ENCODE measurements at places on chromosomes 7 and 10.

DNA sequence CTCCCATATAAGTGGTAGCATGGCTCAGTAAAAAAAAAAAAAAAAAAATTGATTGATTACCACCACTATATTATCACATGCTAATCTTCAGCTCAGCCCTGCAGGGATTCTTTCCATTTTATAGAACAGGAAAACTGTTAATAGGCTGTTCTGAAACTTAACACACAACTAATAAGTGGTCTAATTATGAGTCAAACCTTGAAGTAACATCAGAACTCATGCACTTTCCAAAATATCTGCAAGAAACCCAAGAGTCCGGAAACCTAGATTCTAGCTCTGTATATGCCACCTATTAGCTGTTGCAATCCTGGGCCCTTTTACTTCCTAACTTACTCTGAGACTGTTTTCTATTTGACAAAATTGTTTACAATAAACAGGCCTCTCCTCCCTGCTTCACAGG is 23.9 kb downstream of the SEM1 start:
- H3K4me1 ChIP-seq = peaks cover 28% of the 10 kb centered on the region
- peaks cover 52% of the 10 kb centered on the region for H3K36me3 ChIP-seq
- H3K27ac ChIP-seq = peak overlapping the region; percentile 68
- no peaks in the 10 kb centered on the region for H3K27me3 ChIP-seq
- DNase-seq = no peak
- peak overlapping the region; percentile 71 for H3K4me3 ChIP-seq

GRCh38 chr7:116526897-116527296 is 2.1 kb downstream of the CAV1 start:
- H3K4me3 ChIP-seq = peak overlapping the region; percentile 87
- DNase-seq = no peak
- H3K4me1 ChIP-seq = peaks cover 18% of the 10 kb centered on the region
- H3K27me3 ChIP-seq = peaks cover 69% of the 10 kb centered on the region
- H3K36me3 ChIP-seq = no peaks in the 10 kb centered on the region
- H3K27ac ChIP-seq = no peak overlapping the region

- peak overlapping the region; percentile 8 for H3K4me3 ChIP-seq
- peak overlapping the region; percentile 28 for H3K27ac ChIP-seq
- peaks cover 4% of the 10 kb centered on the region for H3K36me3 ChIP-seq
Observed at GRCh38 chr10:118114992-118115391, 68.3 kb upstream of the RAB11FIP2 start.

- no peak overlapping the region for H3K27ac ChIP-seq
- no peaks in the 10 kb centered on the region for H3K27me3 ChIP-seq
- no peak for DNase-seq
- H3K4me3 ChIP-seq = no peak overlapping the region
Observed at GRCh38 chr7:148290538-148290937, 300.0 kb upstream of the C7orf33 start.

GRCh38 chr7:127654404-127655394 is 2.7 kb downstream of the SND1 start:
- DNase-seq = no peak
- H3K36me3 ChIP-seq = peaks cover 27% of the 10 kb centered on the region
- no peaks in the 10 kb centered on the region for H3K27me3 ChIP-seq
- peak overlapping the region; percentile 35 for H3K4me3 ChIP-seq
- H3K27ac ChIP-seq = peak overlapping the region; percentile 17

- H3K4me1 ChIP-seq = no peaks in the 10 kb centered on the region
- DNase-seq = no peak
- no peaks in the 10 kb centered on the region for H3K36me3 ChIP-seq
- no peak overlapping the region for H3K27ac ChIP-seq
Observed at GRCh38 chr10:18456984-18457383, 194.4 kb downstream of the NSUN6 start.

DNA sequence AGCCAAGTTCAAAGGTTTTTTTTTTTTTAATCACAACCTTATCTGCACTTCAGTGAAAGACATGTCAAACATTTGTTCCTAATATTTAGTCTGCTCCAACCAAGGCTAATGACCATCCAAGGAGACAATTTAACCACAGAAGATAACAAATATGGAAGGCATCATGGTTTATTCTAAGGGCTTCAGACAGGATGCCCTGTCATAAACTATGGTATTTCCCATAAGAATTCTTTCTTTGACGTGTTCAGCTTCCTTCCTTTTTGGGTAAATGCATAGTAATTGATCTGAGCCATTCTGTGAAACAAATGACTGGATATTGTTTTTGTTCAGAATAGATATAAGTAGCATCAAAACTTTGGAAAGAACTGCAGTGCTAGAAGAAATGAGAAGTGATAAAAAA is 326.5 kb upstream of the AOAH start:
- H3K36me3 ChIP-seq = peaks cover 7% of the 10 kb centered on the region
- H3K27me3 ChIP-seq = no peaks in the 10 kb centered on the region
- no peak overlapping the region for H3K27ac ChIP-seq
- no peak for DNase-seq
- H3K4me3 ChIP-seq = no peak overlapping the region
- H3K4me1 ChIP-seq = peaks cover 2% of the 10 kb centered on the region

DNA sequence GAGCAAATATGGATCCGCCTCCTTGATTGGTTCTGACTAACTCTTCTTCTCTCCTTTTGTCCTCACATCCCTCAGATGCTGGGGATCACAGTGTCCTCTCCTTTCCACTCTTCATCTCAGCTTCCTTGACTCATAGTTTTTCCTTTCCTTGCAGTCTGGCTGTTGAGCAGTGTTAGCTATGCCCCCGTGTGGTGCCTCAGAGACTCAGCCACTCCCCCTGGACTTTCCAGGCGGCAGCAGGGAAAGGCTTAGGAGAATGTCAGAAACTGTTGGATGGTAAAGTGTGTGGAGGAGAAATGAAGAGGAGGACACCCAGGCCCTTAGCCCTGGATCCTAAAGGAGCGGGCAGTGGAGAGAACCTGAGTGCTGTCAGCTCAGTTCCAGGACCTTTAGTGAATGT is 267.5 kb downstream of the CELF2 start:
- no peak overlapping the region for H3K4me3 ChIP-seq
- no peaks in the 10 kb centered on the region for H3K27me3 ChIP-seq
- DNase-seq = no peak
- no peak overlapping the region for H3K27ac ChIP-seq
- peaks cover 32% of the 10 kb centered on the region for H3K36me3 ChIP-seq

- H3K4me1 ChIP-seq = no peaks in the 10 kb centered on the region
- no peak overlapping the region for H3K4me3 ChIP-seq
- peaks cover 10% of the 10 kb centered on the region for H3K27me3 ChIP-seq
- no peak for DNase-seq
Observed at GRCh38 chr10:78335371-78335690, 301.7 kb downstream of the RPS24 start.

GRCh38 chr7:20199015-20199737 is 18.0 kb downstream of the MACC1 start:
- peaks cover 4% of the 10 kb centered on the region for H3K4me1 ChIP-seq
- peaks cover 1% of the 10 kb centered on the region for H3K36me3 ChIP-seq
- peak overlapping the region; percentile 30 for H3K4me3 ChIP-seq

GRCh38 chr10:98533746-98534445 is 87.2 kb upstream of the HPS1 start:
- H3K4me3 ChIP-seq = no peak overlapping the region
- peaks cover 9% of the 10 kb centered on the region for H3K27me3 ChIP-seq
- no peaks in the 10 kb centered on the region for H3K36me3 ChIP-seq
- no peak for DNase-seq
- no peaks in the 10 kb centered on the region for H3K4me1 ChIP-seq

DNA sequence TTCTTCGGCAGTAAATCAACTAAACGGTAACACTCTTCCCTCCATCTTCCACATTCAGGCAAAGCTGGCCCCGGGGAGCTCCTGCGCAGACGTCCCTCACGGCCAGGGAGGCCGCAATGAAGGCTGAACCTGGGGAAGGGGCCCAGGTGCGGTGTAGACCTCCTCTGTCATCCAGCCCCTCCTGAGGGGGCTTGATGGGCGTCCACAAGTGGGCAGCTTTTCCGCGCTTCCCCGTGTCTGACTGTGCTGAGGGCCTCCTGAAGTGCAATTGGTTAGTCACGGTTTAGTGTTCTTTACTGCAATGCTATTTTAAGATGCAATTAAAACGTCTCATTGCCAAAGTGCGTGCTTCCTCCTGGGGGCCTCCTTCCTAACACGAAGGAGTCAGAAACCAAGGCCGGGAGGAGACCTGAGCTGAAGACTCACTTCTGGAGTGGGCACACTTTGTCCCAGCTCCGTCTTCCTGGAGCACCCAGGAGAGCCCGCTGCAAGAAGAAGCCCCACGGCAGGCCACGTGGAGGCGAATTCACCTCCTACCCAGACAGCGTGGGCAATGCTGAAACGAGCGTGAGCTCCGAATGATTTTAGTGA is 173.3 kb downstream of the ELFN1 start:
- peak; percentile 21 for DNase-seq
- no peak overlapping the region for H3K27ac ChIP-seq
- H3K36me3 ChIP-seq = peaks cover 2% of the 10 kb centered on the region

DNA sequence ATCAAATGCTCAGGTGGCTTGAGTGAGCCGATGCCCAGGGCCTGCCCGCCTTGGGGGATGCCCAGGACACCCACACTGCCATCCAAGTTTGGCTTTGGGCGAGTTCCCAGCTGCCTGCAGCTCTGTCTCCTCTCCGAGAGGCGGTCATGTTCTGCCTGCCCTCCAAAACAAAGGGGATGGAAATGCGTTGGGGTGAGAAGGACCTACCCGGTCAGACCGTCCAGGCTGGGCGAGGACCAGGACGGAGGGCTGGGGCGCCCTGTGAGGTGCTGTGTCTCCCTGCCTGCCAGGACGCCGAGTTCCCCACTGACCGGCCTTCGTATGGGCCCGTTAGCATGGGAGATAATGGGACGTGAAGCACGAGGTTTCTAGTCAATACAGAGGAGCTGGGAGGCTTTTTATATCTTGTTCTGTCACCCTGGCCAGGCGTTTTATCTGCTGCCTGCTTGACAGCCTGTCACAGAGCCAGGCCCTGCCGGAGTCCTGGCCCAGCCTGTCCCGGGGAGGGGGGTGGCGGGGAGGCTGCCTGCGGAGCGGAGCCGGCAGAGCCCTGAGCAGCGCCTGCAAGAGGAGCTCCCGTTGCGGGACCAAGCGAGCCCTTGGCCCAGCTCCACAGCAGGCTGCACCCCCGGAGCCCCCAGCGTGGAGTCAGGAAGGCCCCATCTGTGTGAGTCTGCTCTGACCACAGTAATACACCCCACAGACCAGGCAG is 22.0 kb upstream of the ELFN1 start:
- no peak overlapping the region for H3K4me3 ChIP-seq
- H3K27me3 ChIP-seq = no peaks in the 10 kb centered on the region
- H3K36me3 ChIP-seq = no peaks in the 10 kb centered on the region
- DNase-seq = no peak
- H3K4me1 ChIP-seq = no peaks in the 10 kb centered on the region
- no peak overlapping the region for H3K27ac ChIP-seq

GRCh38 chr7:2967253-2967652 is 76.4 kb downstream of the CARD11 start:
- peaks cover 24% of the 10 kb centered on the region for H3K4me1 ChIP-seq
- H3K36me3 ChIP-seq = peaks cover 36% of the 10 kb centered on the region
- no peaks in the 10 kb centered on the region for H3K27me3 ChIP-seq
- peak; percentile 22 for DNase-seq
- H3K4me3 ChIP-seq = no peak overlapping the region

- H3K4me3 ChIP-seq = no peak overlapping the region
- H3K27me3 ChIP-seq = peaks cover 4% of the 10 kb centered on the region
- H3K36me3 ChIP-seq = no peaks in the 10 kb centered on the region
- peaks cover 5% of the 10 kb centered on the region for H3K4me1 ChIP-seq
- no peak for DNase-seq
Observed at GRCh38 chr7:44163591-44163990, 22.5 kb upstream of the MYL7 start.

- H3K27ac ChIP-seq = no peak overlapping the region
- H3K4me3 ChIP-seq = no peak overlapping the region
- H3K4me1 ChIP-seq = peaks cover 45% of the 10 kb centered on the region
- DNase-seq = no peak
- H3K27me3 ChIP-seq = peaks cover 2% of the 10 kb centered on the region
Observed at GRCh38 chr7:132464740-132465139, 111.5 kb downstream of the PLXNA4 start.

DNA sequence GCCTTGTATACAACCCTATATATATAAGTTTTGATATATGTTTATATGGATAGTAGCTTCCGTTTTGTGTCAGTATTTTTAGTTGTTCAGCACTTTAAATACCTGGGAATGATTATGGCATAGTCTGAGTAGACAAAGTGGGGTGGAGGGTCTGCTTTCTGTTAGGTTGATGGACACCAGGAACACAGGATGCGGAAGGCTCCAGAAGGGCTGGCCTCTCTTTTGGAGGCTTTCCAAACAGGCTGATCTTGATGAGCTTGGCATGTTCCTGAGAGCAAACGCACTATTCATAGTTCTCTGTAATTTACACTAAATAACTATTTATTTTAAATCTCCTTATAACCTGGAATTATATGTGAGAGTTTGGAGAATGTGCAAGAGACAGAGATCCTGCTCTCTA is 12.7 kb downstream of the AKR1E2 start:
- no peak for DNase-seq
- H3K4me3 ChIP-seq = no peak overlapping the region
- H3K27me3 ChIP-seq = no peaks in the 10 kb centered on the region
- H3K27ac ChIP-seq = no peak overlapping the region

DNA sequence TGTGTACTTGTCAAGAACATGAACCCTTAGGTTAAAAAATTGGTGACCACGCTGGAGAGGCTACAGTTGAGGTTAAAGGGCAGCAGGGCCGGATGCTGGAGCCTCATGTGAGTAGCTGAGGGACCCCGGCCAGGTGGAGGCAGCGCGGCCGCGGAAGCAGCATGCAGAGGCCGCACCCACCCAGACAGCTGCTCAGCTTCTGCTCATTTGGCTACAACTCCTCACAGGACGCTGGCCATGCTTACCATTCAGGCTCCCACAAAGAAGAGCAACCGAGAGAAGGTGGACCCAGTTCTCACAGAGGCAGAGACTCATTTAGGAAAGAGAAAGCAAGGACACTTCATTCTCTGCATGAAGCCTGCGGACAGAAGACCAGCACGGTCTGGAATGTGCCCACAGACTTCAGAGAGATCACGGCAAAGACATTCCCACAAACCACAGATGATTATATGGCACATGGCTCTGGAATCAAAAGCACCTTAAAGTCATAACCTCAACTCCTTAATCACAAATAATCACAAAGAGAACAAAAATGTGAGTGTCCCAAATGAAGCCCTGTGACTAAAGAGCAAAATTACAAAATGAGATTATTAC is 94.4 kb downstream of the VOPP1 start:
- peaks cover 7% of the 10 kb centered on the region for H3K36me3 ChIP-seq
- no peak overlapping the region for H3K4me3 ChIP-seq
- no peak overlapping the region for H3K27ac ChIP-seq
- no peak for DNase-seq

- H3K4me1 ChIP-seq = no peaks in the 10 kb centered on the region
- no peak for DNase-seq
- H3K27ac ChIP-seq = no peak overlapping the region
- no peak overlapping the region for H3K4me3 ChIP-seq
Observed at GRCh38 chr7:152607007-152607406, 68.9 kb downstream of the XRCC2 start.

DNA sequence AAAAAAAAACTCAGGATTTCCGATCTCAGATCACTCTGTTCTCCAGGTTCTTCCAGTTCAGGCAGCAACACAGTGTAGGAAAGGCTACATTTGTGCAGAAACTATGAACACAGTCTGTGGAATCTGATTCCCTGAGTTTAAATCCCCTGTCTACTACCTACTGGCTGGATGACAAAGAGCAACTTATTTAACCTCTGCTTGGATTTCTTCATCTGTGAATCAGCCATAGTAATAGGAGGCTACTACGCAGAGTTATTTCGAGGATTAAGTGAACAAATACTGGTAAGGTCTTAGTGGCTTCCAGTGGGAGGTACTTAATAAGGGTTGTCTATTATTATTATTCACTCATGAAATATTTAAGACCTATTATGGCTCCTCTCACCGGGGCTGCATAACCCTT is 44.3 kb upstream of the PDCD4 start:
- no peak overlapping the region for H3K4me3 ChIP-seq
- H3K27me3 ChIP-seq = no peaks in the 10 kb centered on the region
- no peaks in the 10 kb centered on the region for H3K4me1 ChIP-seq
- no peaks in the 10 kb centered on the region for H3K36me3 ChIP-seq
- no peak for DNase-seq
- H3K27ac ChIP-seq = no peak overlapping the region
